ENCODE measurements at places on chromosomes 11 and 22.
A peak's percentile ranks its signal among the peaks of the same experiment; 100 is the strongest.

GRCh38 chr22:17656870-17657395, 18.4 kb downstream of the BCL2L13 start:
- DNase-seq: no peak

- no peak for DNase-seq
Observed at GRCh38 chr11:2529636-2530035, 84.8 kb downstream of the KCNQ1 start.

DNA sequence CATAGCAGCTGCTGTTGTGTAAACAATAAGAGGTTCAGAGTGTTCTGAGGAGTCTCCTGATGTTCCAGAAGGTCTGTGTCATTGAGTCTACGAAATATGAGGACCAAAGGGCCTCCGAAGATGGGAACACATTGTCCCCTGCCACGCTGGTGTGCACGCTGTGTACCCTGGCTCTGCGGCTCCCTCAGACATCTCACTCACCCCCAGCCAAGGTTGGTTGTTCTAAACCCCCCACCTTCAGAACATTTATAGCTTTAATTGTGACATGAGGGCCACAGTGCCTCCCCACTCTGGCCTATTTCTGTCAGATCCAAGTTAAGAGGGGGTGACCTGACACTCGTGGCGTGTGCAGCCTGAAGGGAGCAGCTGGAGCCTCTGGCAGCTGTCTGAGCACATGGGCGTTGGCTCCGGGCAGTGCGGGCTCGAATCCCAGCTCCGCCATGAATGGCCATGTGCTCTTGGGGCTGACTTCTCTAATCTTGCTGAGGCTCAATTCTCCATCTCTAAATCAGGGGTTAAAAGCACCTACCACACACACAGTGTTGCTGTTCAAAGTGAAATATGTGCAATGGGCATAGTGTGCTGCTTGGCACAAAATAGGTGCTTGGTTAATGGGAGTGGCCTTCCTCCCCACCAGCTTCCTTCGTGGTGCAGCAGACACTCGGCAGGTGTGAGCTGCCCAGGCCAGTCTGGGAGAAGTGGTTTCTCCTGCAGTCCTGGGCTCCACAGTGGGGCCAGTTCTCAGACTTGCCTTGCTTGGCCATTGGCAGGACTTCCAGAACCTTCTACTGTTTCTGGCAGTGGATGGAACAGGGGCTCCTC, 39.7 kb upstream of the MICAL2 start:
- DNase-seq: peak; percentile 42

DNA sequence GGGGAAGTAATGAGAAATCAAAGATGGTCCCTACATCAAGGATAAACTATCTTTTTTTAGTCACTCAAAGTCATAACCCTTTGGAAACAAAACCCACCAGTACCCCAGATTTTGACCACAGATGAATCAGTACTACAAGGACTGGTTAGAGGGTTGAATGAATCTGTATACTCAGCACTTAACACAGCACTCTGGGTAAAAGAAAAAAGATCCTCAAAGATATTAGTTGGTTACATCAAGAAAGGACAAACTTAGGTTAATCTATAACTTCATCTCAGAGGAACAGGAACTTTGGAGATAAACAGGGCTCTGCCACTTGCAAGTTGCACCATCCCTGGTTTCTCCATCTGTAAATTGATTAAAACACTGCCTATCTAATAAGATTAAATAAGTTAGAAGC, 18.8 kb downstream of the SC5D start:
- DNase-seq: no peak

DNA sequence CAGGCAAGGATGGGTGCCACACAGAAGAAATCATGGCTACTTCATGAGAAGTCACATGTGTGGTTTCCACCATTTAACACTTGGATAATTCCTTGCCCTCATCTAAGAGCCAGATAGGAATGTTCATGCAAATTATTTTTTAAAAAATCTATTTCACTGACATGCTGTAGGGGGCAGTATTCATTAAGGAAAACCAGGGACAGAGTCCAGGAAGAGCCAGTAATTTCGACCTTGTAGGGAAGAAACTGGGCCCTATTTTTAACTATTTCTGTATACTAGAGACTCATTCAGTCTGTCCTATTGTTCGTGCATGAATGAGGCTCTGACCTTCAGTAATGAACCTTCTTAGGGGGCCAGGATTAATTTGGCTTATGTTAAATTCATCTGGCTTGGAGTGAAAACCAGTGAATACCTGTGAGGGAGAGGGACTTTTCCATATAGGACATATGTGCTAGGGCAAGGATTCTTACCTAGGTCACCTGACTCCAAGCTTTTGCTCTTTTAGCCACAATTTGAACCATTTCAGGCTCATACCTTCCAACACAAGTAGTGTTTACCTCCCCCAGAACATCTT, 192.7 kb downstream of the NAV2 start:
- peak; percentile 76 for DNase-seq

DNA sequence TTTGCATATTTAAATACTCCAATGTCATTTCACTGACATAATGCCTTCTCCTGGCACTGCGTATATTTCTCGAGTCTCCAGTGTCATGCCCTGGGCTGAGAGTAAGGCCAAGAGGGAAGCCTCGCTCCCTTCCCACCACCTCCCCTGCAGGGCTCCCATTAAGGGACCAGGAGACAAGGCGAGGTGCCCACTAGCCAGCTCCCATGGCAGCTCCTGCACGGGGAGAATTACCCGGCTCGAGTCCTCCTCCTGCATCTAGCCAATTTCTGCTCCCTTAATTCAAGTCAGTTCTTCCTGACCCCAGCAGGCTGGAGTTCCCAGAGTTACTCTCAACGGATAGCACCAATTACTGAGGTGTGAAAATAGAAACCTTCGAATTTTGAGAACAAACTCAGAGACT, 31.9 kb downstream of the OPCML start:
- no peak for DNase-seq

DNA sequence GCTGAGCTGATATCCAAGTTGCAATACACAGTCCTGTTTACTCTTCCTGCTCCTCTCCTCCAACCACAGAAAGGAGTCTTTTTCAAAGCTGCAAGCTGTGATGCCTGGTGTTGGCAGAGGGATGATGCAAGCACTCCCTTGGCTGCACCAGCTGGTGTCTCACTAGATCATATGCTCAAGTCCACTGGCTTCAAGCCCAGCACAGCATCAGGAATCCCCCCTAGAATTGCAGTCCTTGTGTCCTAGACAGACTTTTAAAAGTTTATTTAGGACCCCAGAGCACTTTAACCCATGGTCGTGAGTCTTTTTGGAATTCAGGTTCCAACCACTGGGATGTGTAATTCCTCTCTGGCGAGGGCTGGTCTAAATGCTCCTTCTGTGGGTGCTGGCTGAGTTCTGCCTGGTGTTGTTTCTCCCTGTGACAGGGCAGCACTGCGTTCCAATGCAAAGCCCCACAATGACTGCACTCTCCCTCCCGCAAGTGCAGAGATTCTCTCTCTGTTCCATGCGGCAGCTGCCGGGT, 1.9 kb upstream of the HEPN1 start:
- DNase-seq: peak; percentile 88

DNA sequence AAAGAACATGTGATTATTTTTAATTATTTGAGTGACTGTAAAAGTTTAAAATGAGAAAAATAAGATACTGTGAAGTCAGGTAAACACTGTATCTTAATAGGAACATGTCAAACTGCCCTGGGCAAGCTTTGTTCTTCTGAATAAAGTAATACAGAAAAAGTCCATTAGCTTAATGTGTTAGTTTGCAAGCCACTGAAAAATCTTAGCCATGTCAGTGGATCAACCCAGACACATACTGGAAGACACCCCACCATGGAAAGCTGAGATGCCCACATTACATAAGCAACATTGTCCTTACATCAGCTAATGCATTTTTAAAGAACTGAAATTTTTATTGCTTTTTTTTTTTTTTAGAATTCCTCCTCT, 155.2 kb downstream of the BBOX1 start:
- no peak for DNase-seq

DNA sequence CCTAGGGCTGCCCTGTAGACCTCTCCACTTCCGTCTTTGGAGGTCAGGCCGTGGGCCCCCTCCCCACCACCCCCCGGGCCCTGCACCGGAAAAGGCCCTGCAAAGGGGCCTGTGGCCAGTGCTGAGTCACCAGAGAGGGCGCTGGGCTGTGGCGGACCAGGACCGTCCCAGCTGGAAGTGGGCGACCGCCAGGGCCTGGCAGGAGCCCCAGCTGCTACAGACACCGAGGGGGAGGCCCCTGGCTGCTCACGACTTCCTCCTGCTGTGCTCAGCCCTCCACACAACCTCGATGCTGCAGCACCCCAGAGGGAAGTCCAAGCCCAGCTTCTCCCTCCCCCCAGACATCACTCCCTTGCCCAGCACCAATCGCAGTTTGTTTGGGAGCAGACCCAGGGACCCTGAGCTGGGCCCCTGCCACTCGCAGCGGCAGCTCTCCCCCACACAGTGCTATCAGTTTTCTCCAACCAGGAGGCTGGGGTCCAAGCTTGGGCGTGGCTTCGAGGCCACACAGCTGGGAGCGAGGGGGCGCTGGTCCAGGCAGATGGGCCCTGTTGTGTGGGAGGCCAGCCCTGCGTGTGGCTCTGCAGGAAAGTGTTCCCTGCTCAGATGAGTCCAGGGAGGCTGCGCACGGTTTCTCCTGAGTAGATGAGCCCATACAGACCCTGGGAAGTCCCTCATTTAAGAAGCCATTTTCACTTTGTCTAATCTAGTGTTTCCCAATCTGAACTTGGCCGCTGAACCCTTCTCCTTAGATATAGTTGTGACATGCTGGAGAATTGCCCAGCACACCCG, 5.6 kb upstream of the SH3BP1 start:
- DNase-seq: peak; percentile 97

GRCh38 chr11:1834062-1834610, 654 bp upstream of the SYT8 start:
- DNase-seq: no peak

GRCh38 chr22:38766076-38766777, 10.4 kb upstream of the SUN2 start:
- peak; percentile 73 for DNase-seq

DNA sequence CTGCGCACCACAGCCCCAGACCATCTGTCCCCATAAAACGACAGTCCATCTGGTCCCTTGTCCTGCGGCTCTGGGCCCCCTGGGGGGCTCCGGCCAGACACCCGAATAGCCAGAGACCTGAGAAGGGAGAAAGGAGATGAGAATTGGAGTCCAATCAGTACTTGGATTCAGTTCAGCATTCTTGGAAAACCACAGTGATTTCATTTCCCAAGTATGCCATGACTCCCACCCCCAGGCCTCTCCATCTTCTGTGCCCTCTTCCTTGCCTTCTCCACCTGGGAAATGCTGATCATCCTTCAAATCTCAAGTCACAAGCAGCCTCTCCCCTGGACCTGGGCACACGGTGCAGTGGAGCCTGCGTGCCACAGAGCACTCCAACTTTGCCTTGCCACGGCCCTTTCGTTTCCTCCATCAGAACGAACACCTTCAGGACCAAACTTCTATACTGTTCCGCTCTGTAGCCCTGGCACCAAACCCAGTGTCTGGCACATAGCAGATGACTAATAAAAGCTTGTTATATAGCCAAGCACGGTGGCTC, 10.9 kb upstream of the MFNG start:
- peak; percentile 90 for DNase-seq

DNA sequence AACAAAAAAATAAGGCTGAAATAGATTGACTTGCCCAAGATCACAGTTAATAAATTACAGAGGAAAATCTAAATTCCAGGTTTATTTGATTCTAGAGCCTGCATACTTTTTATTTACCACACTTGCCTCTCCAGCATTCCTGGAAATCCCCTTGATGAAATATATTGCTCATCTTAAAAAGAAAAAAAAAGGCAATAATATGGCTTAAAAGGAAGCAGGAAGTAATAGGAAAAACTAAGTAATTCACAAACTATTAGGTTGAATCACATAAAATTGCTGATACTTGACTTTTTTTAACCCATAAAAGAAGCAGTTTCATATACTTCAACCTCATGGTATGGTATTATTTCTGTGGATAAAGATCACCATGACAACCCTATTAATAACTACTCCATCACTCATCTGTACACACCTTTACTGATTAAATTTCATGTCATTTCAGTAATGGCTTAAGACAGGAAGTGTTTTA, 52.9 kb downstream of the COPB1 start:
- peak; percentile 60 for DNase-seq

- no peak for DNase-seq
Observed at GRCh38 chr11:128868841-128869671, 2.0 kb upstream of the KCNJ1 start.

- no peak for DNase-seq
Observed at GRCh38 chr11:2934611-2935239, 5.5 kb upstream of the PHLDA2 start.

DNA sequence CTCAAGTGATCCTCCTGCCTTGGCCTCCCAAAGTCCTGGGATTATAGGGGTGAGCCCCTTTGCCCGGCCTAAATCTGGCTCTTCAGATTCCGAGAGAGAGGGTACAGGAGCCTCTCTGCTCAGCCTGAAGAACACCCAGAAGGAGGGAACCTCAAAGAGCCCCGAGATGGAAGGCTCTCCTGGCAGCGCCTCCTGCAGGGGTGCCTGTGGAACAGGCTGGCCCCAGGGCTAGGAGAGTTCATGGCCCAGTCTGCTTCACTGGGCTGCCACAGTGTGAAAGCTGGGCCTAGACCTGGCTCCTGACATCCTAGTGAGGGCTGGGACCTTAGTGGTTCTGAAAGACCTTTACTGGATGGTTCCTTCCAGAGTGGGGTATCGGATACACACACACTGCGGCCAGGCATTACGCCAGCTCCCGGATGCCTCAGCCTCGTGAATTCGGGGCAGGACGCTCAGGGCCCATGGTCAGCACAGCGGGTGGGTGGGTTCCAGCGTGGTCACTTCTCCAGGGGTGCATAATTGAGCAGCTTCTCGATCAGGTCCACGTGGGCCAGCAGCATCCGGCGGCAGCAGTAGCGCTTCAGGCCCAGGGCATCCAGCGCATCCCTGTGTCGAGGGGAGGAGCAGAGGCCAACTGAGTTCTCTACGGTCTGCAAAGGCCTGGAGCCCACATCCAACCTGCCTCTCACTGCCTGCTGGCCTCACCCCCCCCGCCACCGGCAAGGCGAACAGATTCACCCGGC, 2.3 kb downstream of the POLR2L start:
- DNase-seq: peak; percentile 41

GRCh38 chr11:19929655-19930054, 217.0 kb downstream of the NAV2 start:
- no peak for DNase-seq

Measured in choroid plexus epithelial cell (primary cell).